ENCODE measurements at places on chromosomes 7 and 10. TPM values are rescaled to one million over a fixed set of nuclear protein-coding genes. Genes with fewer than 3 reads are reported as not detected.

Gene GATA3
- 4.5 TPM for total RNA-seq

Gene NUTM2B
- total RNA-seq: 0.41 TPM

Gene ACSL5
- 4.2 TPM for total RNA-seq

Gene SEMA3E
- total RNA-seq: 0.55 TPM

Gene SLC39A12
- total RNA-seq: not detected

Gene PAPSS2
- total RNA-seq: 252 TPM

Gene FRMPD2
- not detected for total RNA-seq

Gene AKR1C3
- total RNA-seq: 0.67 TPM

Gene IL2RA
- total RNA-seq: not detected

Gene TMEM178B
- 2.8 TPM for total RNA-seq

Gene HMX3
- total RNA-seq: not detected

Gene CYCS
- total RNA-seq: 89.8 TPM

Gene CADPS2
- total RNA-seq: 36.7 TPM

Gene RAB19
- not detected for total RNA-seq

Gene GHRHR
- total RNA-seq: 0.33 TPM

Gene ITPRID1
- not detected for total RNA-seq

Gene BHLHA15
- total RNA-seq: 1.9 TPM

Gene PPA1
- total RNA-seq: 161 TPM

Gene METTL2B
- 30.8 TPM for total RNA-seq

Gene MYO1G
- total RNA-seq: 3.2 TPM

Gene SPDYE11
- total RNA-seq: not detected

Gene RPEL1
- total RNA-seq: not detected

Gene FGL2
- total RNA-seq: 31.3 TPM

Gene ARHGAP22
- 0.91 TPM for total RNA-seq

Gene ZNF518A
- total RNA-seq: 20.3 TPM

Gene STEAP1
- 1.5 TPM for total RNA-seq

Gene SCART1
- 5.5 TPM for total RNA-seq

Gene PTF1A
- not detected for total RNA-seq

Gene CFAP46
- total RNA-seq: not detected

Gene ZNF853
- total RNA-seq: 4.1 TPM

Gene VPS50
- 24.8 TPM for total RNA-seq

Gene TEX36
- not detected for total RNA-seq

Gene TEX47
- total RNA-seq: not detected

Gene NOD1
- total RNA-seq: 9.5 TPM

Gene SPOCK2
- 14.5 TPM for total RNA-seq

Gene ITIH5
- 1.4 TPM for total RNA-seq

Gene CABCOCO1
- 0.51 TPM for total RNA-seq

Gene HGF
- 68.7 TPM for total RNA-seq

Gene VSTM4
- 61.6 TPM for total RNA-seq

Gene HOXA11
- not detected for total RNA-seq

Gene OTUD1
- total RNA-seq: 20.1 TPM

Gene NPY4R2
- not detected for total RNA-seq

Gene CALML5
- total RNA-seq: not detected

Gene SLC18A3
- total RNA-seq: not detected

Gene TMEM196
- total RNA-seq: 0.88 TPM

Gene CC2D2B
- 0.66 TPM for total RNA-seq

Gene EPO
- not detected for total RNA-seq

Gene OGA
- 79.8 TPM for total RNA-seq

Gene SPDYE3
- not detected for total RNA-seq

Gene MARCHF5
- 44.0 TPM for total RNA-seq

Gene INHBA
- total RNA-seq: 0.64 TPM

Gene OR13A1
- total RNA-seq: not detected

Gene PRKRIP1
- 35.4 TPM for total RNA-seq

Gene PLXNA4
- 3.1 TPM for total RNA-seq

Gene GPR37
- total RNA-seq: 0.17 TPM

Gene ZNF487
- 4.6 TPM for total RNA-seq

Gene ANK3
- total RNA-seq: 9.3 TPM

Gene LIPF
- total RNA-seq: not detected
